CD4-positive, alpha-beta T cell (primary cell): ENCODE measurements at places on chromosomes 16 and 17. TPM values are rescaled to one million over a fixed set of nuclear protein-coding genes. Genes with fewer than 3 reads are reported as not detected.

DNA sequence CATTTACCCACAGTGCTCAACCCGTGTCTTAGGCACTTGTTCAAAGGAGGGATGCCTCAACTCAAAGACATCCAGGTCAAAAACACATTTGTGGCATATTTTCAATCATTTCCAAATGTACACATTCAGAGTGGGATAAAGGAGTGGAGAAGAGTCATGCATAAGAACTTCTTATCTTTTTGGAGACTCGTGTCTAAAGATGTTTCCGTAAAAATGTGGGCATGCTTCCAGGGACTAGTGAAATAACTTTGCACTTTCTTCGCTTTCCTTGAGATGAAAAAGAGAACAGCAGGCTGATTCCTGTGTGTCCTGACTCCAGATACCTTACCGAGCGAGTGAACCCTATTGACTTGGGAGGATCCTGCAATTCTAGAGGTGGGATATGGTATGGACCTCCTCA lies 256.6 kb upstream of the KCNJ16 start:
- no peaks in the 10 kb centered on the region for H3K4me1 ChIP-seq
- H3K27me3 ChIP-seq: no peaks in the 10 kb centered on the region
- H3K4me3 ChIP-seq: no peak overlapping the region
- H3K27ac ChIP-seq: no peak overlapping the region

DNA sequence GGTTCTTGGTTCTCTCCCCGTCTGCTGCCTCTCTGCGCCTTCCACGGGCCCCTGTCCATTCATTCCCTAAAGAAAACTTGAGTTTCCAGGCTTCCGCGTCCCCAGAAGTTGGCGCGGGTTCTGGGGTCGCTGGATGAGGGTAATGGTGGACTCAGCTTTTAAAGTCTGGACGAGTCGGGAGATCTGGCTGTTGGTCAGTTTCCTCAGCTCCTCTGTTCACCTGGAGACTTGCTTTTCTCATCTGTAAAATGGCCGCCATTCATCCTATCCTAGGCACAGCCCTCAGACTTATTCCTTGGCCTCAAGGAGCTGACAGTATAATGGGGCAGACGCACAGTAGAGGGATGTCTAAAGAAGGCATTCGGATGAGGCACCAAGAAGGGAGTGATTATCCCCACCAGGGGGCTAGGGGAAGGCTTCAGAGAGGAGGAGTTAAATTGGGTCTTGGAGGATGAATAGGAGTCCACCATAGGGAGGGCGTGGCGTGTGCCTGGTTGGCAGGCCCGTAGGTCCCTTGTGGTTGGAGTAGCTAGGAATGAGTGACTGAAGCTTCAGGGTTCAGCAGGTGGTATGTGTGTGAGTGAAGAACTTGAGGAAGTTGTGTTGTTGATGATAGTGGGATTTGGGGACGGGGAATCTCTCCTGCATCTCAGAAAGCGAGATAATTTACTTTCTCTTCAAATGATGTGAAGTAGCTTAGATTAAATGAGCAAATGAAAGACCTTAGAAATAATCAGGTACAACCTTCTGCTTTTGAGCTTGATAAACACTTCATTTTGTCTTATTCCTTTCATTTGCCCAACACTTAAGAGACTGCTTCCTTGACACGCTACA lies 652 bp downstream of the VPS35L start:
- H3K36me3 ChIP-seq: no peaks in the 10 kb centered on the region
- H3K27me3 ChIP-seq: no peaks in the 10 kb centered on the region
- H3K4me3 ChIP-seq: peak overlapping the region; percentile 88
- H3K27ac ChIP-seq: peak overlapping the region; percentile 75
- peaks cover 22% of the 10 kb centered on the region for H3K4me1 ChIP-seq

GRCh38 chr16:19841184-19841583 lies 43.5 kb downstream of the GPRC5B start:
- no peaks in the 10 kb centered on the region for H3K27me3 ChIP-seq
- DNase-seq: no peak
- no peaks in the 10 kb centered on the region for H3K36me3 ChIP-seq
- H3K4me3 ChIP-seq: no peak overlapping the region
- no peaks in the 10 kb centered on the region for H3K4me1 ChIP-seq

TBC1D3K gene
- total RNA-seq: not detected

DNA sequence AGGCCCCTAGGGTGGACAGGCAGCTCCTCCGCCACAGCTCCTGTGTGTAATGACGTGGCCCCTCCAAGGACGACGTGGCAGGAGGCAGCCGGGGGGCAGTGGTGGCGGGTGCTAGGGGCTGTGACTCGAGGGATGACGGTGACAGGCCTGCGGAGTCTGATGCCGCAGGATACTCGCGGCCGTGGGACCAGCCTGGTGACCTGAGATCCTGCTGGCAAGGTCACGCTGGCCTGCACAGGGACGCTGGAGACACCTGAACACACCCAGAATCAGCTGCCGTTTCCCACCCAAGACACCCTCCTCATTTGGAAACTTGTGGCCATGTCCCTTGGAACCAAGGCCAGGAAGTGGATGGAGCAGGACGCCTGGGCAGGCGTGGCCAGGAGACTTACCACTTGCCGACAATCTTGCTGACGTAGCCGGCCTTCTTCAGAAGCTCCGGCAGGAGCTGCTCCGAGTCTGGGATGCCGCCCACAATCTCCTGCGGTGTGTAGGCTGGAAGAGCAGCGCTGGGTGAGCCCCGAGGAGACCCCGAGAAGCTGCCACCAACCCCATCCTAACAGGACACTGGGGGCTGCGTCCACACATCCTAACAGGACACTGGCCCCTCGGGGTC lies 16.0 kb downstream of the GALNS start:
- no peaks in the 10 kb centered on the region for H3K27me3 ChIP-seq
- no peaks in the 10 kb centered on the region for H3K4me1 ChIP-seq
- no peak overlapping the region for H3K4me3 ChIP-seq
- peaks cover 27% of the 10 kb centered on the region for H3K36me3 ChIP-seq
- no peak overlapping the region for H3K27ac ChIP-seq

HSPB9 gene
- not detected for total RNA-seq

DNA sequence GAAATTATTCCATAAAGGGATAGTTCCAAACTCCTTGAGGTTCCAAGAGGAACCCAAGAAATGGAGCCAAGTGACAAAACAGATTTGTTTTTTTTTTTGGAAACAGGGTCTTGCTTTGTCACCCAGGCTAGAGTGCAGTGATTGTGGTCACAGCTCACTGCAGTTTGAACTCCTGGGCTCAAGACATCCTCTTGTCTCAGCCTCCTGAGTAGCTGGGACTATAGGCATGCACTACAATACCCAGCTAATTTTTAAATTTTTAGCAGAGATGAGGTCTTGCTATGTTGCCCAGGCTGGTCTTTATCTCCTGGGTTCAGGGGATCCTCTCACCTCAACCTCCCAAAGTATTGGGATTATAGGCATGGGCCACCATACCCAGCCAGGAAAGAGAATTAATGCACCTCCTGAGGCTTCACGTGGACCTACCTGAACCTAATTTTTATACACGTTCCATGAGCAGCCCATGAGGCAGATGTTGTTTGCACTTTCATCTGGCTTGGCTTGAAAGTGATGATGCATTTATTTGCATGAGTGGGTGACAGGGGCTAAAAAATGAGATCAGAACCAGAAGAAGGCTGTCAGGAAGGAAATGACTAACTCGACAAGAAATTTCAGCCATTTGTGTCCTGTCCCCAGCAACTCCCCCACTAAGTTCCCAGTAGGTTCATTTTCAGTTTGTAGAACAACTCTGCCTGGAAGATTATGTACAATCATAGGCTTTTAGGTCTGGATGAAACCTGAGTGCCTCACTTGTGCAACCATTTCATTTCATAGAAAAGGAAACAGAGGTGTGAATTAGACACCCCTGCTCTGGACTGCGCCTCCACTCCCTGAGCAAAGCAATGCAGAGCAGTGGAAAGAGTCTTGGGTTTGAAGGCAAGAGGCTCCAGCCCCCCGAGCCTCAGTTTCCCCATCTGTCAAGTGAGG lies 10.3 kb upstream of the IRF8 start:
- H3K27me3 ChIP-seq: no peaks in the 10 kb centered on the region
- no peak overlapping the region for H3K27ac ChIP-seq
- DNase-seq: no peak
- H3K4me3 ChIP-seq: no peak overlapping the region

GRCh38 chr17:30210366-30210765 lies 25.1 kb downstream of the SLC6A4 start:
- no peaks in the 10 kb centered on the region for H3K4me1 ChIP-seq
- H3K36me3 ChIP-seq: no peaks in the 10 kb centered on the region
- no peak overlapping the region for H3K27ac ChIP-seq
- no peaks in the 10 kb centered on the region for H3K27me3 ChIP-seq
- DNase-seq: no peak

DNA sequence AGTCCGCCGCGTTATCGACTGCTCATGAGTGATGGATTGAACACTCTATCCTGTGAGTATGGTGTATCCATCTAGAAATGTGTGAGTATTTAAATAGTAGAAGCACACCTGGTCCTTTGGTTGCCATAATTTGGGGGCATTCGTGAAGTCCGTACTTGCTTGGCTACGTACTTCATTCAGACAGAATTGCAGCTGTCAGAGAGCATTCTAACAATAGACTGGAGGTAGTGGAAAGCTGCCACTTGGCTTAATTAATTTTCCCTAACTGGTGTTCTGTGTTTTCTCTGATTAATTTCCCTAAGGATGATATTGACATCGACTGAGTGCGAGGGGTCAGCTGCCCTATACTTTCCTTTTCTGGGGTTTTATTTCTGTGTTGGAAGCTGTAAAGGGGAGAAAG lies 14.1 kb downstream of the RPA1 start:
- no peak overlapping the region for H3K4me3 ChIP-seq
- no peak for DNase-seq
- no peaks in the 10 kb centered on the region for H3K27me3 ChIP-seq
- no peak overlapping the region for H3K27ac ChIP-seq
- H3K4me1 ChIP-seq: peaks cover 5% of the 10 kb centered on the region

GRCh38 chr17:302300-302698 lies 50.3 kb downstream of the RPH3AL start:
- H3K27me3 ChIP-seq: peaks cover 2% of the 10 kb centered on the region
- DNase-seq: no peak
- no peaks in the 10 kb centered on the region for H3K4me1 ChIP-seq
- no peaks in the 10 kb centered on the region for H3K36me3 ChIP-seq

GRCh38 chr17:21299981-21300600 lies 15.6 kb downstream of the MAP2K3 start:
- no peak for DNase-seq
- H3K27me3 ChIP-seq: no peaks in the 10 kb centered on the region
- H3K36me3 ChIP-seq: peaks cover 64% of the 10 kb centered on the region
- H3K27ac ChIP-seq: no peak overlapping the region
- H3K4me1 ChIP-seq: peaks cover 6% of the 10 kb centered on the region

GRCh38 chr17:17303010-17303846 lies at the start of gene NT5M:
Gene NT5M, plus strand, starts transcription at chr17:17303373. Its CDS starts 178 bp downstream, at chr17:17303551.
- H3K36me3 ChIP-seq: no peaks in the 10 kb centered on the region
- H3K27ac ChIP-seq: no peak within 1 kb of the TSS
- DNase-seq: peak; percentile 31
- no peaks in the 10 kb centered on the region for H3K27me3 ChIP-seq
- H3K4me3 ChIP-seq: peak within 1 kb of the TSS; percentile 46

- H3K4me3 ChIP-seq: no peak overlapping the region
- H3K27ac ChIP-seq: no peak overlapping the region
- peaks cover 14% of the 10 kb centered on the region for H3K27me3 ChIP-seq
Observed at GRCh38 chr16:57624806-57625500, 3.5 kb upstream of the ADGRG1 start.

SHPK gene
- total RNA-seq: 3.4 TPM

COL1A1 gene
- total RNA-seq: 11.4 TPM

KCNAB3 gene
- 7.1 TPM for total RNA-seq

NPW gene
- total RNA-seq: not detected

TNFRSF17 gene
- total RNA-seq: not detected

GRCh38 chr16:89354325-89354724 lies 136.0 kb downstream of the ANKRD11 start:
- no peak for DNase-seq
- no peak overlapping the region for H3K27ac ChIP-seq
- peaks cover 27% of the 10 kb centered on the region for H3K36me3 ChIP-seq
- peaks cover 89% of the 10 kb centered on the region for H3K4me1 ChIP-seq
- H3K27me3 ChIP-seq: no peaks in the 10 kb centered on the region

DNA sequence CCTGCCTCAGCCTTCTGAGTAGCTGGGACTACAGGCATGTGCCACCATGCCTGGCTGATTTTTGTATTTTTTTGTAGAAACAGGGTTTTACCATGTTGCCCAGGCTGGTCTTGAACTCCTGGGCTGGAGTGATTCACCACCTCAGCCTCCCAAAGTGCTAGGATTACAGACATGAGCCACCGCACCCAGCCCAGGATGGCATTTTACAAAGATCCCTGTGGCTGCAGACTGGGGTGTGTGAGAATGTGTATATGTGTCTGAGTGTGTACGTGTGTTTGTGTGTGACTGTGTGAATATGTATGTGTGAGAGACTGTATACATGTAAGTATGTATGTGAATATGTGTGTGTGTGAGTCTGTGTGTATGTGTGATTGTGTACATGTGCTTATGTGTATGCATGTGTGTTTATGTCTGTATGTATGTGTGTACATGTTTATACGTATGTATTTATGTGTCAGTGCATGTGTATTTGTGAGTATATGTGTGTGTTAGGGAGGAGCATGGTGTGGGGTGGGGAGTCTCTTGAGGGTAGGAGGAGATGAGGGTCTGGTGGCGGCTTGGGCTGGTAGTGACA lies 17.0 kb downstream of the RPTOR start:
- no peak overlapping the region for H3K27ac ChIP-seq
- DNase-seq: no peak
- no peaks in the 10 kb centered on the region for H3K4me1 ChIP-seq
- H3K27me3 ChIP-seq: no peaks in the 10 kb centered on the region
- H3K4me3 ChIP-seq: no peak overlapping the region

GRCh38 chr17:14926526-14927122 lies 338.5 kb downstream of the PMP22 start:
- peak; percentile 22 for DNase-seq
- peaks cover 5% of the 10 kb centered on the region for H3K27me3 ChIP-seq
- H3K4me3 ChIP-seq: no peak overlapping the region
- no peak overlapping the region for H3K27ac ChIP-seq
- H3K36me3 ChIP-seq: no peaks in the 10 kb centered on the region

DNA sequence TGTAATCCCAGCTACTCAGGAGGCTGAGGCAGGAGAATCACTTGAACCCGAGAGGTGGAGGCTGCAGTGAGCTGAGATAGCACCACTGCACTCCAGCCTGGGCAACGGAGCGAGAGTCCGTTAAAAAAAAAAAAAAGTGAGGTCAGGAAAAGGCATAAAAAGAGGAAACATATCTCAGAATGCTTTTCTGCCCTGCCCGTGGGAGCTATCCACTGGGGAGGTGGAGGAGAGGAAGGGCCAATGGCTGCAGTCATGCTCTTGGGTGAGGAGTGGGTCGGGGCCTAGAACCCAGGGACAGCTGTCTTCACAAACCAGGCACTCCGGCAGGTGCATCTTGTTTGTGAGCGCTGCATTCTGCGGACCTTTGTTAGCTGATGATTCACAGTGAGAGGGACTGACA lies 60.0 kb upstream of the CDC42EP4 start:
- no peaks in the 10 kb centered on the region for H3K27me3 ChIP-seq
- no peak for DNase-seq
- no peak overlapping the region for H3K27ac ChIP-seq
- no peaks in the 10 kb centered on the region for H3K4me1 ChIP-seq

TVP23C gene
- total RNA-seq: 14.8 TPM

- H3K4me1 ChIP-seq: peaks cover 8% of the 10 kb centered on the region
- H3K4me3 ChIP-seq: no peak overlapping the region
- peaks cover 9% of the 10 kb centered on the region for H3K36me3 ChIP-seq
- no peak overlapping the region for H3K27ac ChIP-seq
- no peak for DNase-seq
- H3K27me3 ChIP-seq: no peaks in the 10 kb centered on the region
Observed at GRCh38 chr16:85648805-85649204, 35.7 kb downstream of the GSE1 start.
